Activated naive CD8-positive, alpha-beta T cell treated with anti-CD3 and anti-CD28 coated beads for 36 hours (primary cell): ENCODE measurements at places on chromosomes 6 and 20. TPM values are rescaled to one million over a fixed set of nuclear protein-coding genes. Genes with fewer than 3 reads are reported as not detected.

RBPJL gene
- not detected for total RNA-seq

EYA2 gene
- total RNA-seq, result not detected

- H3K4me3 ChIP-seq, result no peak overlapping the region
- no peaks in the 10 kb centered on the region for H3K36me3 ChIP-seq
- H3K4me1 ChIP-seq, result peaks cover 4% of the 10 kb centered on the region
These were observed 16.4 kb downstream of the BHLHE23 start for GRCh38 chr20:62990306-62990825.

GRCh38 chr6:148817689-148818088 is 70.9 kb downstream of the UST start:
- DNase-seq, result no peak
- H3K4me3 ChIP-seq, result no peak overlapping the region
- H3K27me3 ChIP-seq, result no peaks in the 10 kb centered on the region
- H3K27ac ChIP-seq, result no peak overlapping the region

OR2H2 gene
- not detected for total RNA-seq

GRCh38 chr20:46557231-46557956 is 6.9 kb upstream of the OCSTAMP start:
- H3K4me1 ChIP-seq, result peaks cover 41% of the 10 kb centered on the region
- no peak overlapping the region for H3K4me3 ChIP-seq
- H3K36me3 ChIP-seq, result no peaks in the 10 kb centered on the region
- DNase-seq, result no peak
- H3K27me3 ChIP-seq, result no peaks in the 10 kb centered on the region

SOX18 gene
- total RNA-seq, result not detected

LTA gene
- 335 TPM for total RNA-seq

OXT gene
- total RNA-seq, result 0.47 TPM

GRCh38 chr6:158756977-158757752 is 62.0 kb downstream of the EZR start:
- H3K27me3 ChIP-seq, result no peaks in the 10 kb centered on the region
- DNase-seq, result no peak

GRCh38 chr20:46221256-46221833 is 87.0 kb downstream of the CDH22 start:
- H3K4me1 ChIP-seq, result no peaks in the 10 kb centered on the region
- H3K27ac ChIP-seq, result no peak overlapping the region
- no peak overlapping the region for H3K4me3 ChIP-seq
- no peaks in the 10 kb centered on the region for H3K36me3 ChIP-seq

DNA sequence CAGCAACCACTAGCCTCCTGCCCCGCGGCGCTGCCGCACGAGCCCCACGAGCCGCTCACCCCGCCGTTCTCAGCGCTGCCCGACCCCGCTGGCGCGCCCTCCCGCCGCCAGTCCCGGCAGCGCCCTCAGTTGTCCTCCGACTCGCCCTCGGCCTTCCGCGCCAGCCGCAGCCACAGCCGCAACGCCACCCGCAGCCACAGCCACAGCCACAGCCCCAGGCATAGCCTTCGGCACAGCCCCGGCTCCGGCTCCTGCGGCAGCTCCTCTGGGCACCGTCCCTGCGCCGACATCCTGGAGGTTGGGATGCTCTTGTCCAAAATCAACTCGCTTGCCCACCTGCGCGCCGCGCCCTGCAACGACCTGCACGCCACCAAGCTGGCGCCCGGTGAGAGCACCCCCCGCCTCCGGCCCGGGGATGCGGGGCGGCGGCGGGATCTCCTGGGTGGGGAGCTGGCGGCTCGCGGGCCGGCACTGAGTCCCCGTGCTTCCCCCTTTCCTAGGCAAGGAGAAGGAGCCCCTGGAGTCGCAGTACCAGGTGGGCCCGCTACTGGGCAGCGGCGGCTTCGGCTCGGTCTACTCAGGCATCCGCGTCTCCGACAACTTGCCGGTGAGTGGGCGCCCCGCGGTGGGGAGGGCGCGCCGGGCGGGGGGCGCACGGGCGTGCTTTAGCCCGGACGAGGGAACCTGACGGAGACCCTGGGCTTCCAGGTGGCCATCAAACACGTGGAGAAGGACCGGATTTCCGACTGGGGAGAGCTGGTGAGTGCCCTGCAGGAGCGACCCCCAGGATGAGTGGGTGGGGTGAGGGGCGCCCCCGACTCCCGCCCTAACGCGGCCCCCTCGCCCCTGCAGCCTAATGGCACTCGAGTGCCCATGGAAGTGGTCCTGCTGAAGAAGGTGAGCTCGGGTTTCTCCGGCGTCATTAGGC is 585 bp downstream of the PIM1 start:
- H3K27ac ChIP-seq, result peak overlapping the region; percentile 95
- peak; percentile 65 for DNase-seq
- no peaks in the 10 kb centered on the region for H3K27me3 ChIP-seq
- peak overlapping the region; percentile 87 for H3K4me3 ChIP-seq
- peaks cover 49% of the 10 kb centered on the region for H3K36me3 ChIP-seq
- H3K4me1 ChIP-seq, result peaks cover 46% of the 10 kb centered on the region

EEF1E1 gene
- total RNA-seq, result 92.0 TPM

DNA sequence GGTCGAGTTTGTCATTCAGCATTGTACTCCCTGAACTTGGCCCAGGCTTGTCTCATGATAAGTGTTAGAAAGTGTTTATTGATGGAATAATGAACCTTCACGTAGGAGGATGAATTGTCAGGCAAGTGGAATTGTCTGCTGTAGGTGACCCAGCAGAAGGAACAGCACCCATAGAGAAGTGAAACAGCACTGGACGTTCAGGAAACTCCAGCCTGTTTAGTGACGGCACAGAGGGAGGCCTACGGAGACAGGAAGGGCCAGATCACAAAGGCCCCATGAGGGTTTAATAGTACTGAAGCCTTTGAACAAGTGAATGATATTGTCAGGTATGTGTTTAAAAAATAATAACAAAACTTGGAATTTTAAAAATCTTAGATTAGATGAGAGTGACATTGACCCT is 2.9 kb downstream of the STX11 start:
- peak overlapping the region; percentile 87 for H3K4me3 ChIP-seq
- H3K27ac ChIP-seq, result peak overlapping the region; percentile 43
- DNase-seq, result no peak
